ENCODE measurements at places on chromosomes 11 and 22.

DNA sequence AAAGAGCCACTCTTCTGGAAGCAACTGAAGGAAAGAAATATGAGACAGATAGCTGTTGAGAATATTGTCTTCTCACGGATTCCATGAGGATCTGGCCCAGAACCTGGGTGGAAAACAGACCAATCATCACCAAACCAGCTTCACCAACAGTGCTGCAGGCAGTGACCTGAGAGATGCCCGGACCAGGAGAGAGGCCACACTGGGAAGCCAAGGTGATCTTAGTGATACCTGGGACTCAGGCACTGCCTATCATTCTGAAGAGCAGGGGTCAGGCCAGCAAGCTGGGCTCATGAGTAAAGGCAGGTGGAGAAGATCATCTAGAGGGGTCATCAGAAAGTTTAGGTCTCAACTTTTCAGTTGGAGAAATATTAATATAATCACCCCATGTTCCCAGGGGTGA, 595.8 kb upstream of the CADM1 start:
- no peak for DNase-seq

DNA sequence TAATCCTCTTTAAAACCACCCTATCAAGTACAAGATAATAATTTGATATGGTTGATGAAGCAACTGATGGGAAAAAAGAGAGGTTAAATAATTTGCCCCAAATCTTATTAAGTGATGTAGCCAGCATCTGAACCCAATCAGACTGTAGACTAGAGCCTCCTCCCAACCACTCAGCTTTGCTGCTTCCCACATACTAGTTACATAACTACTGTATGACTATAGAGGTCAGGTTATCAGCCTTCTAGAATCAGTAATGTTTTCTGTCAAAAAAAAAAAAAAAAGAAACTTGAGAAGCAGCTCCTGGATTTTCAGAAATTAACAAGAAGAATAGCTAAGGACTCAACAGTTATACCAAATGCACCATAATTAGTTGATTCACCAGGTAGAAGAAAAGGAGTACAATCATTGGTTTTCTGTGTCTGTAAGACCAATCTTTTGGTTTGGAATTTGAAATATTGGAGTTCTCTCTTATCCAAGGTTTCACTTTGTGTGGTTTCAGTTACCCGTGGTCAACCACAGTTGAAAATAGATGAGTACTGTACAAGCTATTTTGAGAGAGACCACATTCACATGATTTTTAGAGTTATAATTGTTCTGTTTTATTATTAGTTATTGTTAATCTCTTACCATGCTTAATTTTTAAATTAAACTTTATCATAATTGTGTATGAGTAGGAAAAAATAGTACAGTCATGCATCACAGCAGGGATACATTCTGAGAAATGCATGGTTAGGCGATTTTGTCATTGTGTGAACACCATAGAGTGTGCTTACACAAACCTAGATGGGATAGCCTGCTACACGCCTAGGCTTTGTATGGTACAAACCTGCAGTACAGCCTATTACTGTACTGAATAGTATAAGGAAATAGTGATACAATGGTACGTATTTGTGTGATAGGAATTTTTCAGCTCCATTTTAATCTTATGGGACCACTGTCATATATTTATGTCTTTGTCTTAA, 72.2 kb downstream of the PDHX start:
- DNase-seq, result no peak

GRCh38 chr11:79432138-79432537, 8.7 kb downstream of the TENM4 start:
- DNase-seq, result no peak

DNA sequence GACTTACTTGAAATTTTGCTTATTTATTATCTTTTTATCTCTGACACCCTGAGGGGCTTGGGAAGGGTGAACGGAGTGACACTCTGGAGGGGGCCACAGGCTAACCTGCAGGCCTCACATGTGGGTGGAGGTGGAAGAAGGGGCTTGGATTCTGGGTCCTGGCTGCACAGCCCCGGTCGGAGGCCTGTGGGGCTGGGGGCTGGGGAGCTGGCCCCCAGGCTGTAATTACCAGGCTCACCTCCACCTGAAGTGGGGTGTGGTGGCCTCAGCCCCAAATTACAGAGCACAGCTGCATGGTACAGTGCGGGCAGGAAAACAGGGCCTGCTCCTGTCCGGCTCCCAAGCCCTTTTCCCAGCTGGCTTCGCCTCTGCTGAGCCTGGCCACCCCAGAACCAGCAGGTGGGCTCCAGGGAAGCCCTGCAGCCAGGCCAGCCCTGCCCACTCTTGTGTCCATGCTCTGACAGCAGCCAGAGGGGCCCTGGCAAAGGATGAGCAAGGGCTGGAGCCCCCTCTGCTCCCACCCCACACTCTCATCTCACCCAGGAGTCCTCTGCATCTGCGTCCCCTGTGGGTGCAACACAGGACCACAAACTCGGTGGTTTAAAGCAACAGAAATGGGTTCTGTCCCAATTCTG, 48.0 kb downstream of the IGF2 start:
- DNase-seq, result no peak

DNA sequence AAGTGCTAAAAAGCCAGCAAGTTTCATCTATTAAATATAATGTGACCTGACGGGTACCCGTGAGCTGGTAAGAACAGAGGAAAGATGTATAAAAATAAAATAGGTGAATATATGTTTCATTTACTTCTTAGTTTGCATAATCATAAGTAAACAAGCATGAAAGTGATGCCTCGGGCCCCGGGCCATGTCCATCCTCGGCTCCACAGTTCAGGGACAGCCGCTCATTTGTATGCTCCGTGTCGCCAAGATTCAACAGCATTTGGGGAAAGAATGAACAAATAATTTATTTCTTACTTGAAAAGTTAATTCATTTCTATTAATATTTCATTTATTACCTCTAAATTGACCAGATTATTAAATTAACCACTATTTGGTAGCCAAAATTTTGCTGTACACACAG, 251.8 kb downstream of the NTM start:
- no peak for DNase-seq
